CD8-positive, alpha-beta T cell (primary cell): ENCODE measurements at places on chromosomes 11 and 22. TPM values are rescaled to one million over a fixed set of nuclear protein-coding genes. Genes with fewer than 3 reads are reported as not detected.

The SNX32 gene
- 0.69 TPM for total RNA-seq

The POU2AF3 gene
- total RNA-seq, result not detected

The CARD10 gene
- 0.19 TPM for total RNA-seq

The APOL5 gene
- total RNA-seq, result not detected

The MMP20 gene
- total RNA-seq, result not detected

The GRAMD4 gene
- total RNA-seq, result 8.7 TPM

The RHOG gene
- 127 TPM for total RNA-seq

The LARGE2 gene
- total RNA-seq, result 3.0 TPM

The GGT1 gene
- total RNA-seq, result 5.9 TPM

The LRRC74B gene
- not detected for total RNA-seq

DNA sequence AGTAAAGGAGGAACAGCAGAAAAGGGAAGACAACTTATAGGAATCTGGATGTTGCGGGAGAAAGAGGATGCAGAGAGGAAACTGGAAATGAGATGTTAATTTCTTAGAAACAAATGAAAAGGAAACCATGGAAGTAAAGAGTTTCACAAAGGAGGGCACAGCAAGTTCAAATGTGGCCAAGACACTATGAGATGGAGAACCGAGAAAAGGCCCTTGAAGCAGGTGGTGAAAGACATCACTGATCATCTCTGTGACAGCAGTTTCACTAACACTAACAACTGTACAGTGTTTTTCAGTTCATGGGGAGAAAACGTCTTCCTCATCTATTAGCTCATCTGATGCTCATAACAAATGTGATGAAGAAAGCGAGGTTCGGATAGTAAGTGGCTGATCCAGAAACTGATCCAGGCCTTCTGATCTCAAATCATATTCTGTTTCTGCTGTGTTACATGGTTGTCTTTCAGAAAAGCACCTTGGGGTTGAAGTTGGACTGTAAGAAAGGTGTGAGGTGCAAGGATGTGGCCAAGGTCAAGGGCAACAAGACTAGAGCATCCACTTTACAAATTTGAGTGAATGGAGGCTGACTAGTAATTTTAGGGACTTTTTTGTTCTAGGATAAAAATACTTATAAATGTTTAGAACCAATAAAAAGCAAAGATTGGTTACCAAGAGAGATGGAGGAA lies 492.1 kb upstream of the CADM1 start:
- DNase-seq, result no peak

DNA sequence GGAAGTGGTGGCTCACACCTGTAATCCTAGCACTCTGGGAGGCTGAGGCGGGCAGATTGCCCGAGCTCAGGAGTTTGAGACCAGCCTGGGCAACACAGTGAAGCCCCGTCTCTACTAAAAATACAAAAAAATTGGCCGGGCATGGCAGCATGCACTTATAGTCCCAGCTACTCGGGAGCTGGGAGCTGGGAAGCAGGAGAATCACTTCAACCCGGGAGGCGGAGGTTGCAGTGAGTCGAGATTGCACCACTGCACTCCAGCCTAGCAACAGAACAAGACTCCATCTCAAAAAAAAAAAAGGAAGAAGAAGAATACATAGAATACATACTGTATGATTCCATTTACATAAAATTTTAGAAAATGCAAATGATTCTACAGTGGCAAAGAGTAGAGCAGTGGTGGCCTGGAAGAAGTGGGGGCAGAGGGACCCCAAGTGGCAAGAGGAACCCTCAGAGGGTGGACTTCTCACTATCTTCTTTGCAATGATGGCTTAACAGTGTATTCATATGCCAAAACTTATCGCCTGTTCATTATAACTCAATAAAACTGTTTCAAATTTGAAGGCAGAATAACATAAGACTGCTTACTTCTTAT lies 22.0 kb downstream of the PACSIN2 start:
- no peak for DNase-seq

- DNase-seq, result no peak
Observed at GRCh38 chr11:125314276-125315078, 149.9 kb downstream of the PKNOX2 start.

DNA sequence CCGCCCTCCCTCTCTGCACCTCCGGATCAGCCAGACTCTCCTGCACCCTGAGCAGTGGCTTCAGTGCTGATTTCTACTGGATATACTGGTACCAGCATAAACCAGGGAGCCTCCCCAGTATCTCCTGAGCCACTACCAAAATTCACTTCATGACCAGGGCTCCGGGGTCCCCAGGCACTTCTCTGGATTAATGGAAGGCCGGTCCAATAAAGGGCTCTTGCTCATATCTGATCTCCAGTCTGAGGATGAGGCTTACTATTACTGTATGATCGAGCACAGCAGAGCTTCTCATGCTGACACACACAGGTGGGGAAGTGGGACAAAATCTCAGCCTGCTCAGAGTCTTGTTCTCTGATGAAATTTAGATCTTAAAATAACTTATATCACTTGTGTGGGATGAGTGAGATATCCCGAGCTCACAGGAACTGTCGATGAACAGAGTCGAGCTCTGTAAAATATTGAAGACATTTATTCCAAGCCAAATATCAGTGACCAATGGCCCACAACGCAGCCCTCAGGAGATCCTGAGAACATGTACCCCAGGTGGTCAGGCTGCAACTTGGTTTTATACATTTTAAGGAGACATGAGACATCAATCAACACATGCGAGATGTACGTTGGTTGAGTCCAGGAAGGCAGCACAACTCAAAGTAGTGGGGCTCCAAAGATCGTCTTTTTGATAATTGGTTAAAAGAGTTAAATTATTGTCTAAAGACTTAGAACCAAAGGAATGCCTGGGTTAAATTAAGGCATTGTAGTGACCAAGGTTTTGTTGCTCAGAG lies 93.0 kb upstream of the TOP3B start:
- DNase-seq, result no peak

DNA sequence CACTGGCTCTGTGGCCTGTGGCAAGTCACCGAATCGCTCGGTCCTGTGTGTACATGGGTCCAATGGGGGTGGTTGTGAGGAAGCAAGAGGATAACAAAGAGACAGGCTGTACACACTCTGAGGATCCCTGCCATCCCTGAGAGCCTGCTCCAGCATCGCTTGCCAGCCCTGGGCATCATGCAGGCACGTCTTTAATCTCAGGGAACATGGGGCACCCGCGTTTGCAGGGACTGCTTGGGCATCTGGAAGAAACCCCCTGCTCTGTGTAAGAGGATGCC lies 1.3 kb upstream of the C1QTNF5 start:
- DNase-seq, result no peak

DNA sequence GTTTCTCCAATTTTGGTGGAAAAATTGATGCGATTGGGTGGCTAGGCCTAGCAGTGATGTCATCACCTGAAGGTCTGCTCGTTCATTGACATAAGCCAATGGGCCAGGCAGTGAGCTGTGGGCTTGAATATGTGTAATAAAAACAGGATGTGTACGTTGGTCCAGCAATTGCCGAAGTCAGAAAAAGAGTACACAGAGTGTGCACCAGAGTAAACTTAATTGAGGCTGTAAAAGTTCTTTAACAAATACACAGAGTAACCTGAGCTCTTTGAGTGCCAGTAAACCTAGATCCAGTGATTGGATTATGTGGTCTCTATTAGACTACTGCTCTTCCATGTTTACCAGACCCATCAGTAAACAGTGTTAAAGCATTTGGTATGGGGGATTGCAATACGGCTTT lies 13.0 kb upstream of the GLYATL1 start:
- no peak for DNase-seq

GRCh38 chr11:125903711-125904659 lies at the start of gene DDX25:
Gene DDX25, plus strand, starts transcription at chr11:125904508. Its CDS starts 10 bp downstream, at chr11:125904518.
- peak; percentile 11 for DNase-seq

- peak; percentile 59 for DNase-seq
Observed at GRCh38 chr11:369336-370018, at the start of gene B4GALNT4. Gene B4GALNT4, plus strand, starts transcription at chr11:369499. Its CDS starts 305 bp downstream, at chr11:369804.

- no peak for DNase-seq
Observed at GRCh38 chr11:45282081-45282480, 4.1 kb downstream of the SYT13 start.

- DNase-seq, result no peak
Observed at GRCh38 chr11:7490535-7490934, 5.2 kb downstream of the OLFML1 start.

- no peak for DNase-seq
Observed at GRCh38 chr11:3831378-3832239, 9.2 kb downstream of the RHOG start.

GRCh38 chr11:67024410-67024809 lies 1.5 kb downstream of the SYT12 start:
- DNase-seq, result no peak

- no peak for DNase-seq
Observed at GRCh38 chr22:38034278-38034882, 22.8 kb upstream of the PICK1 start.

- peak; percentile 54 for DNase-seq
Observed at GRCh38 chr11:1050581-1051355, 14.2 kb upstream of the MUC6 start.

DNA sequence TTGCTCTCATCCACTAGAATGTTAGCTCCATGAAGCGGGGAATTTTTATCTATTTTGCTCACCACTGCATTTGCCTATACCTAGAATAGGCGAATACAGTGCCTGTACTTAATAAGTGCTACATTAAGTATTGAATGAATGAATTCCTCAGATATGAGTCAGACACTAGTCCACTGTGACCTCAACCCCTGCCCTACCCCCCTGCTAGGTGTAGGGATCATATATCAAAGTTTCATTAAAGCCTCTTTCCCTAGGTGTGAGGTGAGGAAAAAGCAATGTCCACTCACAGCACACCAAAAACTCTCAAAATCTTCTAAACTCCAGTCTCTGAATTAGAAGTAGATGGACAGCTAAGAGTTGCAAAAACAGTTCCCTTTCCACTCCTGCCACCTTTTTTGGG lies 9.8 kb upstream of the PSMA1 start:
- DNase-seq, result no peak

DNA sequence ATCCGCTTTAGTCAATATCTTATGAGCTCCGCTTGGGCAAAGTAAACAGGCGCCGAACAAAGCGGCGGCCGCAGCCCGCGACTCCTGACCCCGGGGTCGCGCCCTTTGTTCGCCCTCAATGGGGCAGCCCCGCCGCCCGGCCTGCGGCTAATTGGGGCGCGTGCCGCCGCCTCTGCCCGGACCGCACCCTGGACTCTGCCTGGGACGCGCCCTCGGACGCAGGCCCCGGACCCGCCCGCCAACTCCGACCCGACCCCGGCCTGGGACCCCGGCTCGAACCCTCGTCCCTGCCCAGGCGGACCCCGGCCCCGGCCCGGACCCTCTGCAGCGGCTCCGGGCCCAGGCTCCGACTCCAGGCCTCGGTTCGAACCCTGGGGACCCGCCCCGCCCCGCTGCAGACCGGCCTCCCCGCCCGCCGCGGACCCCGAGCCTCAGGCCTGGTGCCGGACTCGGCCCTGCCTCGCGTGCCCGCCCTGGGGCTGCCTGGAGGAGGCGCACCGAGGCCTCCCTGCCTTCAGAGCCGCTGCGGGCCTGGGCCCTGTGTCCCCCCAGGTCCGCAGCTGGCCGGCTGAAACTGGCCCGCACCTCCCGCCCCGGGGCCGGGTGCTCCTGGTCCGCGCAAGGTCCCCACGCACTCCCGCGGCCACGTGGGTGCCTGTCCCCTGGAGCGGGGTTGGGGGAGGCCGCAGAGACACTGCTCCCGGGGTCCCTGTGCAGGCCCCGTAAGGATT lies 84.7 kb upstream of the WNT7B start:
- no peak for DNase-seq

- no peak for DNase-seq
Observed at GRCh38 chr22:47411006-47411405, 648.6 kb downstream of the TBC1D22A start.
